ENCODE measurements at places on chromosomes 4 and X. TPM values are rescaled to one million over a fixed set of nuclear protein-coding genes. Genes with fewer than 3 reads are reported as not detected.

Gene AMER1
- 0.81 TPM for total RNA-seq

Gene CLDN34
- not detected for total RNA-seq

Gene CYP4V2
- 3.7 TPM for total RNA-seq

Gene ARHGEF9
- total RNA-seq, result 6.2 TPM

Gene PNMA3
- total RNA-seq, result 0.06 TPM

Gene FAM47E
- total RNA-seq, result 0.38 TPM

Gene CT45A2
- not detected for total RNA-seq

Gene ANKRD17
- 30.1 TPM for total RNA-seq

Gene LPAR4
- 0.13 TPM for total RNA-seq

Gene SYN1
- under 0.01 TPM for total RNA-seq

Gene INPP4B
- total RNA-seq, result 16.8 TPM

Gene MRPS18C
- 22.8 TPM for total RNA-seq

Gene SYNPO2
- 0.44 TPM for total RNA-seq

Gene SOX3
- total RNA-seq, result not detected

Gene PRDX4
- total RNA-seq, result 190 TPM

Gene PNMA5
- total RNA-seq, result not detected

Gene CLTRN
- total RNA-seq, result not detected

Gene FGA
- not detected for total RNA-seq

Gene SPANXA1
- not detected for total RNA-seq

Gene MAGEA9B
- total RNA-seq, result not detected

Gene BANK1
- 0.06 TPM for total RNA-seq

Gene TMPRSS11A
- not detected for total RNA-seq

Gene TRPC5OS
- not detected for total RNA-seq

Gene DMRTC1B
- not detected for total RNA-seq

Gene SHROOM4
- total RNA-seq, result 30.6 TPM

Gene ZIC3
- not detected for total RNA-seq

Gene P2RY10
- not detected for total RNA-seq

Gene GLRA3
- total RNA-seq, result not detected

Gene FAT1
- total RNA-seq, result 9.1 TPM

Gene BTC
- total RNA-seq, result 0.06 TPM

Gene LEF1
- 0.16 TPM for total RNA-seq

Gene SHROOM2
- 3.7 TPM for total RNA-seq

Gene TLR6
- 0.81 TPM for total RNA-seq

Gene GRIA3
- total RNA-seq, result 0.32 TPM

Gene GPM6B
- under 0.01 TPM for total RNA-seq

Gene ARMCX4
- 9.9 TPM for total RNA-seq

Gene ZNF711
- total RNA-seq, result 0.16 TPM

Gene SH3RF1
- 11.1 TPM for total RNA-seq

Gene GPRASP1
- 0.65 TPM for total RNA-seq
